ENCODE measurements at places on chromosomes 5 and 9. TPM values are rescaled to one million over a fixed set of nuclear protein-coding genes. Genes with fewer than 3 reads are reported as not detected.

TNFSF8 gene
- not detected for total RNA-seq

DNA sequence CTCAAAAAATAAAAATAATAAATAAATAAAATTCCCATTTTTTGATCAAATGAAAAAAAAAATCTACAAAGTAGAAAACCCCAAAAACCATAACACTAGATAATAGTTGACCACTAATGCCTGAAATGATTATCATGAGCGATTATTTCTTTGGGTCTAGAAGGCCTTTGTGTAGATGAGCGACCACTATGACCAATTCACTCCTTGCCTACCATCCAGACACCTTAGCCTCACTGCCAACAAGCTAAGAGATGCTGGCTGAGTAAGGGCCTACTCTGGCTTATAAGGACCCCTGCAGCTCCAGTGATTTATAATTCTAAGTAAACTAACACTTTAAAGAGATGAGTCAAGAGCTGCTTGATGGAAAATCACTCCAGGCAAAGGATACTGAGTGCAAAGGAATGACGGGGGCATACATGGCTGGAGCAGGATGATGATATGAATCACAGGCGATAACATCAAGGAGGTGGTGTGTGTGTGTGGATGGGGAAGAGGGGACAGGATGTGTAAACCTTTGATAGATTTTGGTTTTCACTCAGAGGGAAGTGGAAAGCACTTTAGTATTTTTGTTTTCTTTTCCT, 4.8 kb upstream of the F2RL1 start:
- DNase-seq, result peak; percentile 94

SPINK4 gene
- not detected for total RNA-seq

DNA sequence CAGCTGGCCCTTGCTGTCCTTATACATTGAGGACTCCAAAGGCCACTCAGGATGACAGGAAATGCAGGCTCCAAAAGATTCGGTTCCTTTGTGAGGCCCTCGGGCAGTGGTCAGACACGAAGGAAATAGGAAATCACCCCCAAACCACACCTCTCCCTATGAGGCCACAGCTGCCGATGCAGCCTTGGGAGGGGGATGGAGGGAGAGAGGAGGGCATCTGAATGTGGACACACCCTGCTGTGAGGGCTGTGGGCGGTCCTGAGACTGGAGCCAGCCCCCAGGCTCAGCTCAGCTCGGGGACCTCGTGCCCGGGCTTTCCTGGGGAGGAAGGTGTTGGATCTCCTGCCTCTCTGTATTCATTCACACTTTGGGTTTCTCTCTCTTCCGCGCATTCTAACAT, 2.7 kb upstream of the CLPTM1L start:
- no peak for DNase-seq

- no peak for DNase-seq
Observed at GRCh38 chr5:92179651-92180050, 796.5 kb upstream of the ARRDC3 start.

GRCh38 chr5:177220576-177220975, 82.9 kb downstream of the RAB24 start:
- no peak for DNase-seq

DNA sequence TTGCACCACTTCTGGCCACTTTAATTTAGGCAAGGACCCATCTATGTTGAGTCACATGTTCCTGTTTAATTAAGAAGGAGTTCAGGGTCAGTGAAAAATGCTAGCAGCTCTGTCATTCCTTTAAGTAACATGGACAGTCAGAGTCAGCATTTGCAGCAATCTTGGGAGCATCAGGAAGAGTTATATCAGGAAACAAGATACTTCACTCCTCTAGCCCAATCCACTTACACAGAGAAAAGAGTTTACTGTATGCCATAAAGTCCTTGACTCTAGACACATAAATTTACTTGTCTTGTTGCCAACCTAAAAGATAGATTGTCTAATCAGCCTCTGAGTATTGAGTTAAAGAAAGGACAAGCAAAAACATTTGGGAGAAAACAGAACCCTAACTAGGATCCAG, 266.7 kb downstream of the PJA2 start:
- peak; percentile 3 for DNase-seq

DNA sequence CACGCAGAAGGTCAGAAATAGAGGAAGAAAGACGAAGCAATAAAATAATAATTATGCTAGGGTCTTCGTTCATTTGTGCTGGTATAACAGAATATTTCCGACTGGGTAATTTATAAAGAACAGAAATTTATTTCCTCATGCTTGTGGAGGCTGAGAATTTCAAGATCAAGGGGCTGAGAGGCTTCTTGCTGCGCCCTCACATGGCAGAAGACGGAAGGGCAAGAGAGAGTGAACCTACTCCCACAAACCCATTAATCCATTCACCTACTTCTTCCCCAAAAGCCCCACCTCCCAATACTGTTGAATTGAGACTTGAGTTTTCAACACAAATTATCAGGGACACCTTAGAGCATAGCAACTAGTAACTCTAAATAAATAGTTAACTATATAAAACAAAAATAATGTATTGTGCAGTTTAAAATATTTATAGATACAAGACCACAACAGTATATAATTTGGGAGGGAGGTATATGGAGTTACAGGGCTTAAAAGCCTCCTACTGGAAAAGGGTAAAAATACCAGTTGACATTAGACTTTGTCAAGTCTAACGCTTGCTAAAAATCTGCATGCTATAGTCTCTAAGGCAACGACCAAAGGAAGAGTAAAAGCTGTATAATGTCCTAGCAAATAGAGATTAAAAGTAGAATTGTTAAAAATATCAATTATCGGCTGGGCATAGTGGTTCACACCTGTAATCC, 40.3 kb upstream of the NAA35 start:
- DNase-seq, result peak; percentile 56

RNF130 gene
- total RNA-seq, result 49.8 TPM

DNA sequence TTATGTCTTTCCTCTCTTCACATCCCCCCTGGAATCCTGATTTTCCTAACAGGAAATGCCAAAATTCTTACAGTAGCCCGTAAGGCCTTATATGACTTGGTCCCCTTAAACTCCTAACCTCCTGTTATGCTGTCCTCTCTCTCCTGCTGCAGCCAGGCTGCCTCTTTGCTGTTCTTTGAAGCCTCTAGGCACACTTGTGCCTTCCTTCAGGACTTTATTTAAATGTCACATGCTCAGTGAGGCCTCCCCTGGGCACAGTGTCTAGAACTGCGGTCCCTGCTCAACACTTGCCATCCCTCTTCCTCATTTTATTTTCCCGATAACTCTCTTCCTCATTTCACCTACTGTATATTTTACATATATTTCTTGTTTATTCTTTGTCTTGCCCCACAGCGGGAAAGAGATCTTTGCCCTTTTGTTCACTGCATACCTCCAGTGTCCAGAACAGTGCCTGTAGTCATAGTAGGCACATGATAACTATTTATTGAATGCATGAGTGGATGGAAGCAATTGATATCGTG, 5.5 kb upstream of the SHB start:
- peak; percentile 53 for DNase-seq

- no peak for DNase-seq
Observed at GRCh38 chr5:109196823-109197160, 213.0 kb downstream of the PJA2 start.

DNA sequence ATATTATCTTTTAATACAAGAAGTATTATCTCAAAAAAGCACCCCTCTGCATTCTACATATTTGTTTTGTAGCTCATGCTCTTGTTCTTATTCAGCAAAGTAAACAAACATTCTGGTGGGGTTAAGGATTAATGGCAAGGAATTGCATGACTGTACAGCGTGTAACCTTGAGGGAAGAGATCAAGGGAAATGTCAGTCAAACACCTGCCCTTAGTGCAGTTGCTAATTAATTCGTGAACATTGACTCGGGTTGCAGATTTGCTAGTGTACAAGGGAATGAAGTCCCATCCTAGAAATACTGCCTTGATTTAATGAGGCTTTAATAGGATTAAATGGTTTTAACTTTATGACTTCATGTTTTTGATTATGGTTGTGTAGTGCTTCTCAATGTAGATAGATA, 1758.1 kb downstream of the MAT2B start:
- no peak for DNase-seq

GRCh38 chr5:102527547-102527946, 28.7 kb upstream of the SLCO6A1 start:
- DNase-seq, result no peak

GRCh38 chr9:77013206-77013931, 6.1 kb upstream of the FOXB2 start:
- DNase-seq, result no peak

- DNase-seq, result no peak
Observed at GRCh38 chr5:93395971-93396379, 185.0 kb downstream of the NR2F1-AS1 start.

DNA sequence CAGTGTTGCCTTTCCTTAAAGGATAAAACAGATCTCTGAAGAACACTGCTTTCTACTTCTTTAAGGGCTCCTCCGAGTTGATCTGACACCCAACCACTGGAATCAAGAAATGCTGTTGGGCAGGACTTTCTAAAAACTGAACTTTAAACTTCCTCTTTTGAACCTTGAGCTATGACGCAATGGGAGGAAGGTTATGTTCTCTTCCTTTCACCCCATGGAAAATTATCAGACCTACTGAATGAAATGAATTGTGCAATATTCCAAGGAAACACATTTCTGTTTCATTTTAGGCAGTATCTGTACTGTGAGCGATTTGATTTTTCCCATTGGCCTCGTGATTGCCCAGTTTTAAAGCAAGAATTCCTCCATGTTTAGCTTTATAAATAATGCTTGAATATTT, 206.0 kb upstream of the PRR16 start:
- no peak for DNase-seq

- DNase-seq, result peak; percentile 54
Observed at GRCh38 chr9:105842023-105842644, 147.8 kb downstream of the TMEM38B start.

DNA sequence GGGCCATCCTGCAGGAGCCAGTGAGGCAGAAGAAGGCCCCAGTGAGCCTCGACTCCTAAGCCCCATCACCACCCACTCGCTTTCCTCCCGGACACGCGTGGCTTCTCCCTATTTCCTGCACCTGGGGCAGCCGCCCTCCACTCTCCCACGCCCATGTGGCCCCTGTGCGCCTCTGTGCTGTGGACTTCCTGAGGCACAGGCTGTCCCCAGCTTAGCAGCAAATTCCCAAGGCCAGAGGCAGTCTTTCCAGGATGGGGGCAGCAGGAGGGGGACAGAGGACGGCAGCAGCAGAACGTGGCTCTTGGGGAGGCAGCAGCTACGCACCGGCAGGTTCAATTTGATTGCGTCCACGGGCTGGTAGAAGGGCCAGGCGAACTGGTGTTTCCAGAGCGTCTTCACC, 14.9 kb downstream of the BRD3 start:
- no peak for DNase-seq
